ENCODE measurements at places on chromosomes 1 and 21. TPM values are rescaled to one million over a fixed set of nuclear protein-coding genes. Genes with fewer than 3 reads are reported as not detected.

The TYW3 gene
- 16.3 TPM for total RNA-seq

GRCh38 chr1:230851291-230851691, 17.0 kb downstream of the C1orf198 start:
- DNase-seq = no peak

- DNase-seq = no peak
These were observed 110.1 kb downstream of the GRIK1 start for GRCh38 chr21:29829564-29830275.

DNA sequence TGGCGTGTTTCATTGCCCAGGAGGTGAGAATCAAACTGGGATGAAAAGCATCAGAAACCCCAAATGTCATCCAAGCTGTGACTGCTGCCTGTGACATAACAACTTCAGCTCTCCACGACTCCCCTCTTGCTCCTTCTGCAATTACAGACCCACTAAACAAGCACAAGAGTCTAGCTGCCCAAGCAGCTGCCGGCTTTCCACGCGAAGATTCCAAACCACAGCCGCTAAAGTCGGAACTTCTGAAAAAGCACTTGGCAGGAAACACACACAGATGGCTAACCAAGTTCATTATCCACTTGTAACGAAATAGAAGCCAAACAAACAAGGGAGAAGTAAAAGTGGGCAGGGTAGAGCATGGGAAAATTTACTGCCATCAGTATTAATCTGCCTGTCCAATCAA, 198.1 kb downstream of the SLC35F3 start:
- DNase-seq = no peak

The MAB21L3 gene
- not detected for total RNA-seq

GRCh38 chr1:94154989-94155388, 34.0 kb upstream of the ABCA4 start:
- DNase-seq = no peak

- no peak for DNase-seq
These were observed 76.6 kb upstream of the NRIP1 start for GRCh38 chr21:15141261-15141970.

GRCh38 chr1:107183011-107183410, 42.2 kb downstream of the NTNG1 start:
- DNase-seq = no peak

DNA sequence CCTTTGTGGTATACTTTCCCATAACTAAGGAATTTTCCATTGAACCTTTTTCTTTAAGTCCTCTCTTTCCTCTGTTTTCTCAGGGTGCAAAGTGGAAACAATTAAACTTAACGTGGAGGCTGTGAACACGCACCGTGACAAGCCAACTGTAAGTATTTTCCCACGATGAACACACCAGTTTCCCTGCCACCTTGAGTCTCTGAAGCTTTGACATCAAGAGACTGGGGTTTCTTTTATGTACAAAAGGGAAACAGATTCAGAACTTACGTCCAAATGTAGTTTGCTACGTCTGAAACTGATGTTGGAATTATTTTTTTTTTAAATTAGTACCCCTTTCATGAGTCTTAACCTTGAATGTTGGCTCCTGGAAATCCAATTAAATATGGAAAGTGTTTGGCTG, 17.2 kb upstream of the C4BPB start:
- DNase-seq = no peak

GRCh38 chr1:103084181-103084580, 24.1 kb downstream of the COL11A1 start:
- DNase-seq = no peak

- DNase-seq = no peak
These were observed 10.7 kb downstream of the AK5 start for GRCh38 chr1:77292551-77292950.

DNA sequence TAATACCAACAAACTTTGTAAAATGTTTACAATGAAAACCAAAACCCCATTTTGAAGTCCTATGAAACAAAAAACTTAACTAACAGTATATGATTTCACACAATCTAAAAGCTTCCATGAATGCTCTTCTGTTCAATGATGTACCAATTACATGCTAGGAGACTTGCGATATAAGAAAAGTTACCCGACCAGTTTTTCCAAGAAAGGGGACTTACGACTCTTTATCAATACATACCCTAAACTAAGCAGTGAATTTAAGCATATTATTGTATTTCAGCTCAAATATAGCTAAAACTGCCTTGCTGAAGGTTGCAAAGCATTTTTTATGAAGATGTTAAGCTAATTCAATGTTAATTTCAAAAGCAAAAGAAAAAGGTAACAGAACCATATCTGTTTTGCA, 15.6 kb downstream of the SSX2IP start:
- no peak for DNase-seq

Data from activated CD4-positive, alpha-beta memory T cell treated with anti-CD3 and anti-CD28 coated beads, Interleukin-2, amount 10 ng/mL, durations not matched to agents 7 days and 5 days (primary cell).